ENCODE measurements at places on chromosomes 11 and 22.

GRCh38 chr11:14975252-14975587 lies 3.1 kb upstream of the CALCA start:
- no peak for DNase-seq

GRCh38 chr11:112797648-112798293 lies 163.4 kb upstream of the NCAM1 start:
- no peak for DNase-seq

- DNase-seq = no peak
These were observed 22.7 kb upstream of the PICALM start for GRCh38 chr11:86091566-86091965.

DNA sequence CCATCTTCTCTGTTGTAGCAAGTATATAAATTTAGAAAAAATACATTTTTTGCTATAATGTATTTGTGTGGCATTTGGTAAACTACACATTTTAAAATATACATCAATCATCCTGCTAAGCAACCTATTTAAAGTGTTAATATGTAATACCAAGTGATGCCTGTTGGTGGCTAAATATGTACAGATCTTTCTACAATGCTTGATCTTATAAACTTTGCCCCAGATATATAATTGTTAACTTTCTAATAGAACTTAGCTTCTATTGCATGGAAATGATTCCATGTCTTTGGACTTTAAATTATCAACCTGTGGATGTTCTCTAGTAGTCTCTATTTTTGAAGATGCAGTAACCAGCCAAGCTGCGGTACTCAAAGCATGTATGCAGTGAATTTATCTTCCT lies 1260.4 kb upstream of the RAG2 start:
- no peak for DNase-seq

DNA sequence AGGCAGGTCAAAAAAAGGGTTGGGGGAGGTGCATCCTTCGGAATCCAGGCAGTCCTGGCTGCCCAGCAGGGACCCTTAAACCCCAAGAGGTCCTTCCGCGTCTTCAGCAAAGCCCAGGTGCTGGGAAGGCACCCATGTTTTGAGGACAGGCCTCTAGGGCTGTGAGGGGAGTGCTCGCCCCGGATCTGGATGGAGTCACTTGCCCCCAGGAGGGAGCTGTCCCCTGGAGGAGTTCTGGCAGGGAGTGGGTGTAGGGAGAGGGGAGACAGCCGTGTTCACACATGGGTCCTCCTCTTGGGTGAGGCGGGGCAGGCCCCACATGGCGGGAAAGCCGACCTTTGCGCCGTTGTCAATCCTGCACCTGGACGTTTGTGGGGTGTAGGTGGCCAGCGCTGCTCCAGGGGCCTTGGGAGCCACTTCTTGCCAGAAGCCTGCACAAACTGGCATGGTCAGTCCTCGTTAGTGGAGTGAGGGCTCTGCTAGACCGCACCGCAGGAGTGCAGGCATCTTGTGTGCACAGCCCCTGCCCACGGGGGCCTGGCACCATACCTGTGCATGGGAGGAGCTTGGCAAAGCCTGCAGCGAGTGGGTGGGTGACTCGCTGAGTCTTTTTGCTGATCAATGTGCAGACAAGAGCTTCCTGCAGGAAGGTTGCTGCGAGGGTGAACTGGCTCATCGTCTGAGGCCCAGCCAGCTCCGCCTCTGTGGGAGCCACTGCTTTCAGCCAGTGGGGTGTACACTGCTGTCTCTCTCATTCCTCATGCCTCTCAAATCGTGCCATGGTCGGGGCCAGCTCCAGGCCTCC lies 16.0 kb downstream of the PPIL2 start:
- no peak for DNase-seq

GRCh38 chr11:8221917-8222495 lies 41.7 kb downstream of the LMO1 start:
- DNase-seq = no peak

GRCh38 chr22:29517215-29517908 lies 36.2 kb downstream of the THOC5 start:
- DNase-seq = no peak

DNA sequence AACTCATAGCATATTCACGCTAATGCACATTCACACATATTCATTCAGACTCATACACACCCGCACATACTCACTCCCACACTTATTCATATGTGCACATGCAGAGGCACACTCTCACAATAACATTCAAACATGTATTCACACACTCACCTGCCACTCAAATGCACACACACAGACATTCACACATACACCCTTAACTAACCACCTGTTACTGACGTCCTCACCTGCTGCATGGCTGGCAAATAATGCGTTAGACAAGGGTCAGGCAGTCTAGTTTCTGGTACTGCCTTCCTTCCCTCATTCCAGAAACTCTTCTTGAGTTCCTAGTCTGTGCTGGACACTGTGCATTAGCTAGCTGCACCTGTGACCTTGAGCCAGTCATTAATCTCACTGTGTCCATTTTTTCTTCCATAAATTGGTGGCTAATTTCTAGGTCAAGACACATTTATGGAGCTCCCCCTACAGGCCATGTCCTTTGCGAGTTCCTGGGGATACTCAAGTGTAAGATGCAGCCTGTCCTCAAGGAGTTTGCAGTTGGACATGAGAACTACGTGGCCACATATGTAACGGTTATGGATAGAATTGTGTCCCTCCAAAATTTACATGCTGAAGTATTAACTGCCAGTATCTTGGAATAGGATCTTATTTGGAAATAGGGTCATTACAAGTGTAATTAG lies 34.5 kb upstream of the SEZ6L start:
- DNase-seq = no peak

DNA sequence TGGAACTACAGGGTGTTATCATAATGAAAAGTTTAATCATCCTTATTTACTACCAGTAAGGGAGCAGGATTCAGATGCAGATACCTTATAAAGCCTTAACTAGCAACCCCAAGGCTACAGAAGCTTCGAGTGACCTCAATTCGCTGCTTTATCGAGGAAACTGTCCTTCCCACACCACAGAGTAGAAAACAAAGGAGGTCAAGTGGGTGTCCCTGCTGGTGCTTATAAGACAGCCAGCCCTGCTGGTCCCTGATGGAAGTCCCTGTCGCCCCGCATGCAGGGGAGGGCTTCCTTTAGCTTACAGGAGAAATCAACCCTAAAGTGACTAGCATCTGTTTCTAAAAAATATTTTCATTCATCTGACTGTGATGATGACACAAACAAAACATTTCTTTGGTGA lies 7.3 kb downstream of the MN1 start:
- no peak for DNase-seq

- no peak for DNase-seq
These were observed 9.1 kb downstream of the CDC42EP2 start for GRCh38 chr11:65323813-65324212.

GRCh38 chr22:38674888-38675287 lies 6.9 kb upstream of the TOMM22 start:
- no peak for DNase-seq

DNA sequence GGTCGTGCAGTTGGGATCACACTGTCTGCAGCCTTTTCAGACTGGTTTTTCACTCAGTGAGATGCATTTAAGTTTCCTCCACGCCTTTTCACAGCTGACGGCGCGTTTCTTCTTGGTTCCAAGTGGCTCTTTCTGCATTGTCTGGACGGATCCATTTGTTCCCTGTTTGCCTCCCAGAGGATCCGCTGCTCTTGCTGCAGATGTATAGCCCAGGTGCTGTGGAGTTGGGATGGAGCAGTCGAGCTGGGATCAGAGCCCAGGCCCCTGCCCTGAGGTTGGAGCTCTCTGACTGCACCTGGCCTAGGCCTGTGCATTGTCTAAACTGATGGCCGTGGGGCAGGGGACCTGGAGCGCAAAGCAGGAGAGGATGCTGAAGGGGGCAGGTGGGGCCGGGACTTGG lies 51.6 kb downstream of the PARVB start:
- no peak for DNase-seq

DNA sequence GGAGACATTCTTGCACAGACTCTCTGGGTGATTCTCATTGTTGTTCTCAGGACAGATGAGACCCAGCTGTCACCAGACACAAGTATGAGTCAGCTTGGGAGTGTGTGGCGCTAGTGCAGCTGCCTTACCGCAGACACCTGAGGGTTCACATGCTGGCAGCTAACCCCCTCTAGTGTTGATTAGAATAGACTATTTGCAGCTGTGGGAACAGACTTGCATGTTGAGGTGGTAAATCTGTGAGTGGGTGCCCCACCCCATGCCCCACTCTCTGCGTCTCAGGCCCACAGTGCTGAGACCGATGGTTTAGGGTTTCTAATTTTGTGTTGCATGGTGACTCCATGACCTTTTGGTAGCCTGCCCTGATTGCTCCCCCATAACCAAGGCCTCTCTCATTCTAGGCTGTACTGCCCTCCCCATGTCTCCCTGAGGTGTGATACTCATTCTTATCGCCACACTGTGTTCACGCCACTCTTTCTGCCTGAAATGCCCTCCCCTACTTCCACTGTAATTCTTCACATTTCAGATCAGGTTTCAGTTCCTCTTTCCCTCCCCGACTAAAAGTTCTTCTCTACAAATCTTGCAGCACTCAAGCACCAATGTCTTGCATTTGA lies 73.7 kb upstream of the KIRREL3 start:
- no peak for DNase-seq

DNA sequence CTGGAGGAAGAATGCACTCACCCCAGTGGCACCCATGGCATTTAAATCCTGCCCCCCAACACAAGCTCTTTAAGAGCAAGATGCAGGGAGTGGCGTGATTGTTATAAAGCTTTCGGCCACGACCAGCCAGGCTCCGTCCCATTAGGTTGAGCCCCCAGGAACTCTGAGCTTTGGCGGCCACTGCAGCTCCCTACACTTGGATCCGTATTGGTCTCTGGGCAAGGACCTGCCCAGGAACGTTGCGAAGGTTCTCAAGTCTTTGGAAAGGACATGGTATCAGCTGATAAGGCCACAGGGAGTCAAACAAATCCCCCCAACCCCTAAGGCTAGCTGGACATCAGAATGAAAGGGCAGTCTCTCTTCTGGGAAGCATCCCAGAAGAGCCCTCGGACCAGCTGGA lies 9.3 kb upstream of the VPS37C start:
- no peak for DNase-seq

- no peak for DNase-seq
These were observed 33.8 kb downstream of the PRDM10 start for GRCh38 chr11:129968591-129969419.

DNA sequence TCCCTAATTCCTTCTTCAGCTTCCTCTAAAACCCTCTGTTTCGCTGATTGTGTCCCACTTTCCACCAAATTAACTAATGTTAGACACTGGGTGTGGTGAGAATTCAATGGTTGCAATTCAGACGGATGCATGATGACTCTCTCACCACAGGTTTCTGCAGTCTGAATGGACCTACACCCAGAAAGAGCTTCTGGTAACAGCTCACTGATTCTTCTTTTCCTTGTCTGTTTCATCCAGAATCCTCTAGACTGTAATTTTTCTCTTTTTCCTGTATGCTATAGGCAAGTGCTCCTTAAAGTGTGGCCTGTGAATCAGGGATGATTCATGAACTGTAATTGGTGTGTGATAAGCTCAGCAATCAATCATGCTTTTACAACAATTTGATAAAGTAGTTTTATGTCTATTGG lies 18.1 kb downstream of the MMP10 start:
- no peak for DNase-seq

DNA sequence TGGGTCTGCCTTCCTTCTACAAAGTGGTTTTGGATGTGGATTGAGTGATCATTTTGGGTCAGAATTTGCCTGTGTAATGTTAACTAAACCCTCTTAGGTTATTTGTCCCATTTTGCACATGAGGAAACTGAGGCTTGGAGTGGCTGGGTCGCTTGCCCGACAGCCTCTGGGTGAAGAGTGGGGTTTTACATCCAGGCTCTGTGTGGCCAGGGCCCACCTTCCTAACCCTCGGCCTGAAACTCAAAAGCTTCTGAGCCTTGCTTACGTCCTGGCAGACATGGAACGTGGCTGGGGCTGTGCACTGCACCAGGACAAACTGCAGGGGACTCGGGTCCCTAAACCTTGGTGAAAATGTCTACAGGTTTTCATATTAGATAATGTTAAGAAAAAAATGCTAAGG lies 542.4 kb downstream of the TBC1D22A start:
- no peak for DNase-seq

DNA sequence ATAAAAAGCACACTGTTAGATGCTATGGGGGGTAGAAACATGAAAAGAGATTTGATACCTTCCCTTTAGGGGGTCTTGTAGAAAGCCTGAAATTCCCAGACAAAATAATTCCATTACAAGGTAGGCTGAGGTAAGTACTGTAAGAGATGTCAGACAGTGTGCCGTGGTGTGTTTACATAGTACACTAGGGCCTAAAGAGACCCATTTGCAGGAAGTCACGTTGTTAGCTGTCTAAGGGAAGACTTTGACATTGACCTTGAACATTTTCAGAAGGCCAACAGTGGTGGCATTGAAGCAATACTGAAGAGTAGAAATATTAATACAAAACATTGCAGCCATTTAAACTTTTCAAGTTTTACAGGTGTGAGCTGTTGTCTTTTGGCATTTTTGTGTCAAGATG lies 30.8 kb downstream of the EXT2 start:
- DNase-seq = no peak

GRCh38 chr11:28243061-28243460 lies 134.9 kb downstream of the METTL15 start:
- no peak for DNase-seq

DNA sequence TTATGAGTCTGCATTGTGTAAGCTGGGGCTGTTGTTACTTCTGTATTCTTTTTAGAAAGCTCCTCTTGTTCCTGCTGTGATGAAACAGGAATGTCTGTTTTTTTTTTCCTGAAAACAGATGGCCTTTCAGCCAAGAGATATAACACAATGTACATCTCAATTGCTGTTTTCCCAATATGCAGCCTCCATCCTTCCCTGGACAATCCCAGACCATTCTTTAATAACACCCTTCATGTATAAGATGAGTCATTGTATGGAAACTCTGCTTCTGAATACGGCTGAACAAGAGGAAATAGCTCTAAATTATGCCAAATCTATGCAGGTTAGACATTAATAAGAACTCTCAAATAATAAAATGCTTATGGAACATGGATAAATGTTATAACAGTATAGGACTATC lies 60.2 kb upstream of the LRRC4C start:
- no peak for DNase-seq

- DNase-seq = no peak
These were observed 219.7 kb downstream of the CEP164 start for GRCh38 chr11:117547195-117547850.

- no peak for DNase-seq
These were observed 15.2 kb downstream of the SHANK3 start for GRCh38 chr22:50687829-50688228.

Data from activated CD8-positive, alpha-beta memory T cell treated with anti-CD3 and anti-CD28 coated beads for 1 hour (primary cell).